Stimulated activated CD4-positive, alpha-beta T cell treated with anti-CD3 and anti-CD28 coated beads, Interleukin-1b, Interleukin-23, amount 100 ng/mL, for 1 hour (primary cell): ENCODE measurements at places on chromosomes 7 and 10.

DNA sequence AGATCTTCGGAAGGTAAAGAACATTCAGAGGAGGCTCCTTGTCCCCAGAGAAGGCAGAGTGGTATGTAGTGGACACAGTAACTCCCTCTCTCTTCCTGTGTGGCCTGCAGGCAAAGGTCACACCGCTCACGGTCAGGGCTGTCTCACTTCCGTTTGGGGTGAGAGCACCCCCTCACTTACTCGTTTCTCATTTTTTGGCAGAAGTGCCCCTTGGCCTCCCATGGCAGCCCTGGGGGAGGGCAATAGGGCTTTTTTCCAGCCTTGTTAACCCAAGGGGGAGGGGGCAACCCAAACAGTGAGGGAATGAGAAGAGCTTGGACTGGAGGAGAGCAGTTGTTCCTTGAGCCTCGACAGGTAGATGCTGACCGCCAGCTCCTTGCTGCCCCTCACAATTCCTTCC lies 31.8 kb upstream of the SRGN start:
- DNase-seq: no peak

DNA sequence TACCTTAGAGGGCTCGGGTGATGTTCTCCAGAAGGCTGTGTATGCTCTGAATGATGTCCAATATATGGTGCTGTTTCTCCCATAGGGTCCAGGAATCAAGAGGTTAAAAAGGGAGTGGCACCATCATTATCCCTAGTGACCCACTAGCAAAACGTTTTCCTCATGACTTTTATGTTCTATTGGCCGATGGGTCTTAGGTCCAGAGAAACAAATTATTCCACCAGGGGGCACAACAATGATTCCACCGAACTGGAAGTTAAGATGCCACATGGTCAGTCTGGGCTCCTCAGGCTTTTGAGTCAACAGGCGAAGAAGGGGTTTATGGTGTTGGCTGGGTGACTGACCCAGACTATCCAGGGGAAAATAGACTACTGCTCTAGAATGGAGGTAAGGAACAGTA lies 256.1 kb downstream of the COBL start:
- DNase-seq: no peak

DNA sequence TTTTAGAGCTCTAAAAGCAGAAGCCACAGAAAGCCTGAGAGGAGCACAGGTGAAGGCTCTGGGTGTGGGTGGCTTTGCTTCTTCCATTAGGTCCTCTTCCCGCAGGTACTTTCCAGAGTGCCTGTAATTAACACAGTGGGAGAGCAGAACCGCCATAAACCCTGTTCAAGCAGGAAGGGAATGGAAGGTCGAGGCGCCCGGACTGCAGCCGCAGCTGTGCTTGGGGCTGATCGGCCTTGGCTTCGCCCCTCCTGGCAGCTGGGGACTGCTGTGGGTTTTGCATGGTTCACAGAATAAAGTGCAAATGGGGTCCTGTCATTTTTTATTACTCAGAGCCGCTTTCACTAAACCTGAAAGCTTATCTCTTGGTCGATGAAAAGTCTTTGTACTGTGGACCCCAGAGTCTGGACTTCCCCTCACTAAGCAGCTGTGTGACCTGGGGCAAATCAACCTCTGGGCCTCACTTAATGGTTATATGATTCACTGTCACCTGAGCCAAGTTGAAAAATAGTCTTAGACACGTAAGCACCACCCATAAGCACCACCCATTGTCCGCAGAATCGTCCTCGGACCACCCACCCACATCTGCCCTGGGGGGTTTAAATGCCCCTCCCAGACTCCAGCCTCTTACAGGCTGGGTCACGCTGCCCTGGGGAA lies 100.9 kb downstream of the XRCC2 start:
- DNase-seq: no peak

GRCh38 chr10:64209561-64209960 lies 688.4 kb downstream of the REEP3 start:
- DNase-seq: no peak

- no peak for DNase-seq
Measured at GRCh38 chr7:26372704-26373103, 81.0 kb downstream of the SNX10 start.

GRCh38 chr7:113659416-113659815 lies 259.4 kb downstream of the PPP1R3A start:
- no peak for DNase-seq

- no peak for DNase-seq
Measured at GRCh38 chr7:43484678-43485395, 98.1 kb upstream of the STK17A start.

DNA sequence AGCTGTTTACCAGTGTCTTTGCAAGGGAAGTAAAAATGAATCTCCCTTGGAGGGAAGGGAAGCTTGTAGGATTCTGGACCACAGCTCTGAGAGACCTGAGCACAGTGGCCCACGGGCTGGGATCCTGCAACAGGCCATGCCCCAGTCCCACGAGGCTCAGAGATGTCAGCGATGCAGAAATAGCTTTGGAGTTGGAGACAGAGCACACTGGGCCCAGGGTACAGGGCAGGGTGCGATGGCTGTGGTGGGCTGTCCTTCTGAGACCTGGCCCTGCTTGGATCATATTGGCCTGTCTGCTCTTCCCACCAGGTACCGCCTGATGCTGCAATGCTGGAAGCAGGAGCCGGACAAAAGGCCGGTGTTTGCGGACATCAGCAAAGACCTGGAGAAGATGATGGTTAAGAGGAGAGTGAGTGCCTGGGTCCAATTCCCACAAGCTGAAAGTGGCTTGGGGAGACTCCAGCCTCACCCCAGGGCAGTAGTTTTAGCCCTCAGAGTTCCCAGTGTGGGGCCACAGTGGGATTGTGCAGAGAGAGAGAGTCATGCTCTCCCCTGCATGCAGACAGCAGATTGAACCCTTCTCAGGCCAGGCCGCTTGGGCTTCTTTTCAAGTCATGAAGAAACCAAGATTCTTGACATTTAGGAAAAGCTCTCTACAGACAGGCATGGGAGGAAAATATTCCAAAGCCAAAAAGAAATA lies 13.5 kb upstream of the CSGALNACT2 start:
- DNase-seq: no peak

- DNase-seq: no peak
Measured at GRCh38 chr10:110167149-110167548, 40.3 kb upstream of the MXI1 start.

GRCh38 chr7:34762764-34763163 lies 104.7 kb downstream of the NPSR1 start:
- DNase-seq: no peak

GRCh38 chr10:128763588-128763987 lies 637.4 kb upstream of the MKI67 start:
- DNase-seq: no peak

DNA sequence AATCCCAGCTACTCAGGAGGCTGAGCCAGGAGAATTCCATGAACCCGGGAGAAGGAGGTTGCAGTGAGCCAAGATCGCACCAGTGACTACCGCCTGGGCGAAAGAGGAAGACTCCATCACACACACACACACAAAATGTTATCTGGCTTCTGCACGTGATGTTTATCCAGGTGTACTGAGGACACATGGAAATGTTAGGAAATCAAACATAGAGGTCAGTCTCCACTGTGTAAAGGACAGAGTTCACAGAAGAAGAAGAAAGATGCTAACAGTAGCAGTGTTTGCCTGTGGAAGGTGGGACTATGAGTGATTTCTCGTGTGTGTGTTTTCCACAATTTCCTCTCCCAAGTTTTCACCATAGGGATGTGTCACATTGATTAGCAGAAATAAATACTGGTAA lies 256.9 kb downstream of the ELMO1 start:
- DNase-seq: no peak

DNA sequence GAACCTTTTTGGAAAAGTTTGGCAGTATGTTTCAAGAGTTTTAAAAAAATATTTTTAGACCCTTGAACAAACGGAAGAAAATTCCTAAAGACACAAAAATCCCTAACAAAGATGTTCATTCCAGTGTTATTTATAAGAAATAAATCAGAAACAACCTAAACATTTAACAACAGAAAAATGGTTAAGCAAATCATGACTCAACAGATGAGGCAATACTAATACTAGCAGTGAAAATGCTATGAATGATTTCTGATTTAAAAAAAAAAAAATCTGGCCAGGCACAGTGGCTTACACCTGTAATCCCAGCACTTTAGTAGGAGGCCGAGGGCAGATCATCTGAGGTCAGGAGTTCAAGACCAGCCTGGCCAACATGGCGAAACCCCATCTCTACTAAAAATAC lies 61.0 kb downstream of the ARHGAP12 start:
- DNase-seq: no peak

DNA sequence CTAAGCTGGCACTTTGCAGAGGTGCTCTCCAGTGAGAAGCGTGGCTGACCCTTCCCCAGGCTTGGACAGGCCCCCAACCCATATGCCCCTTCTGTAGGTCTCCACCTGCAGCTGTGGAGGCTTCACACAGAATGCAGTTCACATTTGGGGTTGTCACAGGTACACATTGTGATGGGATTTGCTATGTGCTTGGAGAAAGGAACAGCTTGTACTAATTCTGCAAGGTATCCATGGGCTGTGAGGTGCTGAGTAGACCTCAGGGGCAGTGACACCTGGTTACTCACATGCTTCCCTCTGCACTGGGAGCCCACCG lies 188.9 kb downstream of the CXCL12 start:
- no peak for DNase-seq

DNA sequence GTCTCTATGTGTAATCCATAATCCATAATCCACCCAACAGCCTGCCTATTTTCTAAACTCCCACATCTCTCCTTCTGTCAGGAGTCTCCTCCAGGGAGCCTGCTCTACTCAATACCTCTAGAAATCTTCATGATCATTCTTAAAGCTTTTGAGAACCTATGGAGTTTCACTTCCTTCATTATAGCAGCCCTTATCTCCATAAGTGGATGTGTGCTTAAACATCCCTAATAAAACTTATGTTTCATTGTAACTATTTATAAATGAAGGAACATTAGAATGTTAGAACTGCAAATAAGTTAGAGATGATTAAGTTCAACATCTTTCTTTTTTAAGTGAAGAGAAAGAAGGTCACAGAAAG lies 8.5 kb downstream of the CPED1 start:
- DNase-seq: no peak

- no peak for DNase-seq
Measured at GRCh38 chr7:87689374-87689773, 61.2 kb downstream of the RUNDC3B start.

- DNase-seq: peak; percentile 18
Measured at GRCh38 chr10:103661198-103661950, 167.9 kb downstream of the NEURL1 start.

- no peak for DNase-seq
Measured at GRCh38 chr7:150468241-150468640, 17.8 kb downstream of the GIMAP8 start.

DNA sequence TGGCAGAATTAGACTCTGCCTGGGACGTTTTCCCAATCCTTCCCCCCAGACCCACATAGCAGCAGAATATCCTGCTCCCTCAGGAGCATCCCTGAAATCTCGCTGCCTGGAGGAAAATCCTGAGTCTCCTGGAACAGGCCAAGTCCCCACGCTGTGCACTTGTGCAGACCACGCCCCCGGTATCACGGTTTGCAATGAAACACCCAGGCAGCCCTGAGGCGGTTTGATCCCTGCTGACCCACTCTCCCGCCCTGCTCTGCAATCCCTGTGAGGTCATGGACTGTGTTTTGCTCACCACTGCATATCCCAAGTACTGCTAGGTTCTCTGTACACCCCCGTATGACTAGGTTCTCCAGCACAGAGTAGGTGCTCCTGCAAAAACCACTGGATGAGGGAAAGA lies 411.8 kb upstream of the MGMT start:
- no peak for DNase-seq

GRCh38 chr10:35874311-35875015 lies 232.4 kb upstream of the FZD8 start:
- no peak for DNase-seq

- no peak for DNase-seq
Measured at GRCh38 chr7:2924866-2925840, 81.0 kb upstream of the GNA12 start.

- DNase-seq: no peak
Measured at GRCh38 chr10:114492351-114493037, 88.2 kb upstream of the AFAP1L2 start.

DNA sequence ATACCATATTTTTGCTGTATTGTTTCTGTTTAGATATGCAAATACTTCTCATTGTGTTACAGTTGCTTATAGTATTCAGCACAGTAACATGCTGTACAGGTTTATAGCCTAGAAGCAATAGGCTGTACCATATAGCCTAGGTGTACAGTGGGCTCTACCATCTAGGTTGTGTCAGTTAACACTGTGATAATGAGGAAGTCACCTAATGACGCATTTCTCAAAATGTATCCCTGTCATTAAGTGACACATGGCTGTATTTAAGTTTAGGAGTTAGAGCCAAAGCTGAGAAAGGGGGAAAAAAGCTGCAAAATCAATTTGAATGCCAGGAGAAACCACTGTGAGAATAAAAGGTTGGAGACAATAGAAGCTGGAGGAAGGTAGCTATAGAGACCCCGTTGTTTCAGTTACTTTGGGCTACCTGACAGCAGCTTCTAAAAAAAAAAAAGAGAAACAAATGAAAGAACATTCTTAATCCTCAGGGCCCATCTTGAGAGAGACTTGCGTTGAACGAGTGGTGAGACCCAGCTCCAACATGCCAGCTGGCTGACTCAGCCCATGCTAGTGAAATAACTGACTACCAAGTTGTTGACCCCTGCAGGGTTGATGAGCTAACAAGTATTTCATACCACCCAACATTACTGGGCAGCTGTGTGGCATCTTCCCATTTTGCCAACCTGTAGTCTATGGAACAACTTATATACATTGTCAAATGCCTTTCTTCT lies 8.7 kb downstream of the STARD3NL start:
- no peak for DNase-seq

DNA sequence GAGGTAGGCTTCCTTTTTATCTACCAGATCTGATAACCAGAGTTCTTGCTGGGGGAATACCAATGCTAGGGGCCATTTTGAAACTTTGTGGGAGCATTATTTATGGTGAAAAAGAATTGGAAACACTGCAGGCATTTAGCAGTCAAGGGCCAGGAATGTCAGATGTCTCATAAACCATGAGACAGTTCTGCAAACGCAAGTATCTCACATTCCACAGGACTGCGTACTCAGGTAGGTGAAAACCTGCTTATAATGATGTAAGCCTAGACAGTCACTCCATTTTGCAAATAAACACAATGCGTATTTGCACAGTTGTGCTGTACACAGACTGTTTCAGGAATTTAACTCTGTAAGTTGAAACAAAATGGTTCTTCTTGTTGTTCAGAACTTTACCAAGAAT lies 33.9 kb downstream of the ECHDC3 start:
- DNase-seq: no peak
